Activated T-cell treated with anti-CD3 and anti-CD28 coated beads, Interleukin-2, amount 50 U/mL, for 72 hours (primary cell): ENCODE measurements at places on chromosomes 12 and 14.
A peak's percentile ranks its signal among the peaks of the same experiment; 100 is the strongest.

GRCh38 chr14:58738189-58738836 is 100.6 kb downstream of the DACT1 start:
- peak; percentile 13 for DNase-seq

DNA sequence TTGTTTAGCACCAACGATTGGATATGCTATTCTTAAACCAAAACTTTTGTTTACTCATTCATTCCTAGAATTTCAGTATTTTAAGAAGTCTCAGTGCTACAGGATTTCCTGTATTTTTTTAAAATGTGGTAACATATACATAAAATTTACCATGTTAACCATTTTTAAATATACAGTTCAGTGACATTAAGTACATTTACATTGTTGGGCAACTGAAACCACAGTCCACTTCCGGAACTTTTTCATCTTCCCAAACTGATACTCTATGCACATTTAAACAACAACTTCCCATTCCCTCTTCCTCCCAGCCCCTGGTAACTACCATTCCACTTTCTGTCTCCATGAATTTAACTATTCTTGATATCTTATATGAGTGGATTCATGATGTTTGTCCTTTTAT is 30.3 kb downstream of the PDE3A start:
- no peak for DNase-seq

DNA sequence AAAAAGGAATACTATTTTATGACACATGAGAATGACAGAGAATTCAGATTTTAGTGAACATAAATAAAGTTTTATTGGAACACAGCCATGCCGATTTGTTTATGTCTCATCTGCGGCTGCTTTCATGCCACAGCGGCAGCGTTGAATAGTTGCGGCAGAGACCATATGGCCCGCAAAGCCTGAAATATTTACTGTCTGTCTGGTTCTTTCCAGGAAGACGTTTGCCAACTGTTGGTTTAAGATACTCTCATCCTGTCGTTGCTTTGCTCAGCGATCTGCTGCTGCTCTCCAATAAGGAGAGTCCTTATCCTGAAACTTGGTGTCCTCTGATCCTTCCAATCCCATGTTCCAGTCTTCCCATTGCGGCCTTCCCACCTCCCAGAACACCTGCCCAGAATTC is 89.9 kb downstream of the SLC24A4 start:
- DNase-seq = no peak

- no peak for DNase-seq
Measured at GRCh38 chr12:96988919-96989318, 81.9 kb downstream of the NEDD1 start.

DNA sequence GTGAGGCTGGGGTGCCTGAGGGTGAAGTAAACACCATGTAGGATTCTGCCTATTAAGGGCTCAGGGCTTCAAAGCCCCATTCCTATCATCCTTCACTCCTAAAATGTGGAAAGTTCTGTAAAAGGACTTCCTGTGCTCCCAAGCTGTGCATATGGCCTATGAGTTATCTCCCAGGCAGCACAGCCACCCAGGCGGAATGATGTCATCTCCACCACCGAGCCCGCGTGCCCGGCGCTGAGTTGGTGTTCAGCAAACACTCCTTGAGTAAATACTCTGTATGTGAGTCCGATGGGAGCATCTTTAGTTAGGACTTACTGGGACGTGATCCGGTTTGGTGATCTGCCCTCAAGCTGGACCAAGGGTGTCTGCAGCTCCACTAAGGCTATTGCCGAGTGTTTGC is 437.3 kb downstream of the MED13L start:
- no peak for DNase-seq

DNA sequence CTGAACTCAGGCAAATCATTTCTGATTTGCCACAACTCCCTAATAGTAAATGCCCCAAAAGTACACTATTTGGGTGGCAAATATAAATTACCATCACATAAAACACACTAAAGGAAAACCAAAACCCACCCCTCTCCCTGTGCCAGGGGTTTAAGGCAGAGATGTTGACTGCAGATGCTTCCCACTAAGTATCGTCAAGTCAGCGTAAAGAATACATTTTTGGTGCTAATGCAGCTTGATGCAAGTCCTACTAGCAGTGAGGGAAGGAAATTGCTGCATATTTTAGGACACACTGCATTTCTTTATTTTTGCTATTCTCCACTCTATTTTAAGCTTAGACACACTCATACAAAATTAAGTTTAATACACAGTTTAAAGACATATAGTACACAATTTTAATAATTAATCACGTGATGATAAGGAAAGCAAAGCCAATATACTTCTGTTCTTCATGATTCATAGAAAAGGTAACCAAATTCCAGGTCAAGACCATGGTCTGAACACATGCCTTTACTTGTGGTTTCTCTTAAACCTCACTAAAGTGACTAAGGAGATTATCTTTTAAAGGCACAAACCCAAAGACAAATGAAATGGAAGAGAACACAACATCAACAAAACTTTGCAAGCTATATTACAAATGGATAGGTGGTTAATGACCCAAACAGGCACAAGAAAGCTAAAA is 162.2 kb downstream of the STXBP6 start:
- no peak for DNase-seq

DNA sequence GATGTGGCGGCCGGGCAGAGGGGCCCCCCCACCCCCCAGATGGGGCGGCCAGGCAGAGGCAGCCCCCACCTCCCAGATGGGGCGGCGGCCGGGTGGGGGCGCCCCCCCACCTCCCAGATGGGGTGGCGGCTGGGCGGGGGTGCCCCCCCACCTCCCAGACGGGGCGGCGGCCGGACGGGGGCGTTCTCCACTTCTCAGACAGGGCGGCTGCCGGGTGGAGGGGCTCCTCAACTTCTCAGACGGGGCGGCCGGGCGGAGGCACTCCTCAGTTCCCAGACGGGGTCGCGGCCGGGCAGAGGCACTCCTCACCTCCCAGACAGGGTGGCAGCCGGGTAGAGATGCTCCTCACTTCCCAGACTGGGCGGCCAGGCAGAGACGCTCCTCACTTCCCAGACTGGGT is 469.8 kb downstream of the PCNX1 start:
- DNase-seq = no peak

DNA sequence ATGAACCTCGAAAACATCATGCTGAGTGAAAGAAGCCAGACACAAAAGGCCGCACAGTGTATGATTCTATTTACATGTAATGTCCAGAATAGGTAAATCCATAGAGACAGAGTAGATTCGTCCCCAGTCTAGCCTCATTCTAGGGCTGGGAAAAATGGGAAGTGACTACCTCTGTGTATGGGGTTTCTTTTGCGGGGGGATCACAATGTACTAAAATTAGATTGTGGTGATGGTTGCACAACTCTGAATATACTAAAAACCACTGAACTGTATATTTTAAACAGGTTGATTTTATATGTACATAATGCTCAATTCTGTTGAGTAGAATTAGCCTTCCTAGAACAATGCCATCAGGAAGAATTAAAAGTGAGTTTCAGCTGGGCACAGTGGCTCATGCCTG is 6.3 kb upstream of the RILPL2 start:
- no peak for DNase-seq

DNA sequence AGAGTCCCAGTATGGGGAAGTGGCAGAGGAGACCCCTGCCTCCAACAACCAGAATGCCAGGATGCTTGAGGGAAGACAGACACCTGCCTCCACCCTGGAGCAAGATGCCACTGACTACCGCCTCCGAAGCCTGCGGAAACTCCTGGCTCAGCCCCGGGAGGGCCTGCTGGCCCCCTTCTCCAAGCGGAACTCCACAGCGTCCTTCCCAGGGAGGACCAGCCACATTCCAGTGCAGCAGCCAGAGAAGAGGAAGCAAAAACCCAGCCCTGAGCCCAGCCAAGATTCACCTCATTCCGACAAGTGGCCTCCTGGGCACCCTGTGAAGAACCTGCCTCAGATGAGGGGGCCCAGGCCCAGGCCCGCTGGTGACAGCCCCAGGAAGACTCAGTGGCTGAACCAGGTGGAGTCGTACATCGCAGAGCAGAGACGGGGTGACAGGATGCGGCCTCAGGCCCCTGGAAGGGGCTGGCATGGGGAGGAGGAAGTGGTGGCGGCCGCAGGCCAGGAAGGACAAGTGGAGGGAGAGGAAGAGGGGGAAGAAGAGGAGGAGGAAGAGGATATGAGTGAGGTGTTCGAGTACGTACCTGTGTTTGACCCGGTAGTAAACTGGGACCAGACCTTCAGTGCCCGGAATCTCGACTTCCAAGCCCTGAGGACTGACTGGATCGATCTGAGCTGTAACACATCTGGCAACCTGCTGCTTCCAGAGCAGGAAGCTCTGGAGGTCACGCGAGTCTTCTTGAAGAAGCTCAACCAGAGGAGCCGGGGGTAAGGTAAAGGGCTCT is 93.7 kb downstream of the B4GALNT3 start:
- no peak for DNase-seq
